Fibroblast of skin of abdomen (primary cell): ENCODE measurements at places on chromosomes 5 and 9.

DNA sequence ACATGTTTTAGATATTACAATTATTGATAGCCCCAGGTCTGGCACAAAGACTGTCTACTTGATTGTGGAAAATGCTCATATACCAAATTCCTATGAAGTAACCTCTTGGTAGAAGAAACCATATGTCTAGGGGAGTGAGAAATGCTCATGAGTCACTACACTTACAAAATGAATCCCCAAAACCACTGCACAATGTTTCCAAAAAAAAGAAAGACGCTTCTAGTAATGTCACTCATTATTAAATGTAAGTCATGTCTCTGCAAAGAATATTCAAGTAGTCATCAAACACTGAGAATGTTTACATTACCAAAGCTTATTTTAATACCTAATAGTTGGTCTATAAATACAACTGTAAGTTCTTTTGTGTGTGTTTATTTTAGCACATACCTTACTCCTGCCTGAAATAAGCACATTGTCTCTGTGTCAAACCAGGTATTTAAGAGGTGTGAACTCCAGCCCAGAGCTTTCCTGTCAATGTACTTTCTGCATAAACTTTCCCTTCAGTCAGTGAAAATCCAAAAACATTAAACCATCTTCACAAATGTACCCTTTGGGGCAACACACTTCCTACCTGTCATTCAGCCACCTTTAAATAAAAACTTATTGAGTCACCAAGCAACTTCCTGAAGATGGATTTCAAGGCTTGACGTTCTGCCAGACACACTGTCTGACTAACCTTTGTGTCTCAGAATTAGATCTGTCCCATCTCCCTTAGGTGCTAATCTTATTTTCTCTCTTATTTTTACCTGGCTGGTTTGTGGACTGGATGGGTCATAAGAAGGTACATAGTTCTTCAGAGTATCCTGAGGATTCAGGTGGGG, 194.0 kb downstream of the NFIB start:
- peak; percentile 75 for DNase-seq

DNA sequence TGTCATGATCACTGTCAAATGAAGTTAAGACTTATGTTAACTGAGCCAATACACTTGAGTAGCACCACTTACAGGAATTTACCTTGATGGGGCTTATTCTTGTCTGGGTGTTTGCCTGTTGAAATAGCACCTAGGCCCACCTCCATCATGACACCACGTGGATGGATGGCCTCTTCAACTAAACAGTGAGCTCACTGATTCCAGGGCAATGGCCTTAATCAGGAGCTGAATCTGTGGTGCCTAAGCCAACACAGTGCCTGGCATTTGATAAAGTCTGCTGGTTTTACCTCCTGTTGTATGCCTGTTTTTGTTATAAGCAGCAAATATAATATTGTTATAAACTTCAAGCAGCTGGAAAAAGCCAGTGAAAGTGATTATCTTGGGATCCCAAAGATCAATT, 190.5 kb downstream of the LURAP1L start:
- no peak for DNase-seq

GRCh38 chr5:1762121-1762882, 37.3 kb downstream of the MRPL36 start:
- no peak for DNase-seq

DNA sequence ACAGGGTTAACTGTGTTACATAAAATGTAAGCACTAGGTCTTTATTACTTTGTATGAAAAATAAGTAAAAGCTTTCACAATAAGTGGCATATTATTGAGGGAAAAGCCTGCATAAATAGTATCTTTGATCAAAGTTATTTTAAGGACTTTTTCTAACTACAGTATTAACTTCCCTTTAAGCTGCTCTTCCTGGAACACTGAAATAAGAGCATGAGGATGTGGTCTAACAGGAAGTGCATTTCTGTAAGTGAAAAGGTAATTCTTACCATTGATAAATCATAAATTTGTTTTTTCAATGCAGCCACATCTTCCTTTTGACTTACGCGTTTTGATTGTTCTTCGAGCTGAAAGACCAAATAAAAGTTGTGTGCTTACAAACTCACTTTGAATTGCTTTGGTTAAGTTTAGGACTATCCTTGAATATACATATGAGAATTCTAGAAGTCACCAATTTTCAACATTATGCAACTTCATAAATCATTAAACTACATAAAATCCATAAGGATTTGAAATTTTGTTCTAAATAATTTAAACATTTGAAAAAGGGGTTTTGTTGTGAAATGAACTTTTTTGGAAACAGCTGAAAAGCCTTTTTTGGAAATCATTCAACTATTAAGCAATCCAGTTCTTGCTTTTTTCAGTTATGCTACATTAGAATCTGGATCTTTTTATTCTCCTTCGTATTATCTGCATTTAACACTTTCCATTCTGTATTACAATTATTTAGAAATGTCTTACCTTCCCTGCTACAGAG, 50.6 kb downstream of the RASEF start:
- DNase-seq, result no peak
